Thyroid gland (tissue), 4 donors: ENCODE measurements at places on chromosomes 6 and 20. TPM values are rescaled to one million over a fixed set of nuclear protein-coding genes. Genes with fewer than 3 reads are reported as not detected.

ADGRF4 gene
- not detected for total RNA-seq

DEFB125 gene
- not detected for total RNA-seq

AIF1 gene
- 13.9 TPM for total RNA-seq

PROKR2 gene
- total RNA-seq, result not detected

USP49 gene
- 13.5 TPM for total RNA-seq

F13A1 gene
- 66.0 TPM for total RNA-seq

GTSF1L gene
- not detected for total RNA-seq

DEF6 gene
- total RNA-seq, result 9.3 TPM

TRIM38 gene
- total RNA-seq, result 11.5 TPM

- H3K27me3 ChIP-seq, result no peaks in the 10 kb centered on the region
- peak overlapping the region; percentile 29 for H3K4me3 ChIP-seq
- H3K27ac ChIP-seq, result no peak overlapping the region
- H3K4me1 ChIP-seq, result peaks cover 9% of the 10 kb centered on the region
These were observed 1.1 kb downstream of the RGS17 start for GRCh38 chr6:153129873-153130514.

GRCh38 chr6:108618623-108619152 lies 58.0 kb downstream of the FOXO3 start:
- no peak overlapping the region for H3K4me3 ChIP-seq
- no peaks in the 10 kb centered on the region for H3K27me3 ChIP-seq
- H3K36me3 ChIP-seq, result no peaks in the 10 kb centered on the region
- H3K4me1 ChIP-seq, result peaks cover 53% of the 10 kb centered on the region
- DNase-seq, result no peak

GRCh38 chr6:149035766-149036165 lies 281.7 kb upstream of the TAB2 start:
- H3K27me3 ChIP-seq, result no peaks in the 10 kb centered on the region
- peaks cover 15% of the 10 kb centered on the region for H3K4me1 ChIP-seq
- H3K4me3 ChIP-seq, result no peak overlapping the region
- no peak for DNase-seq
- no peak overlapping the region for H3K27ac ChIP-seq

DNA sequence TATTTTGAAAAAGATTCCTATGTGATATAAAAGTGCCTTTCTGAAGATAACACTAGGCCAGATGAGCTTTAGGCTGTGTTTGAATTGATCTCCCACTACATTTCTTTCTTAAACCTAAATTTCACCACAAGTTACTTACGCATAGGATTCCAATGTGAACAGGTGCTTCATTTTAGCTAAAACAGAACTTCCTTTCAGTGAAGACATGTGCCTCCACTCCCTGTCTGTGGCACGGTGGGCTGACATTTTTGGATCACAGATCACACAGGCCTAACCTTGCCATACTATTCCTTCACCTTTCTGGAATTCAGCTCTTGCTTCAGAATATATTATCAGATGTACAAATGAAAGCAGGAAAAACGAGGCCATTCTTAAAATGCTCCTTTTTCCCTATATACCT lies 231.8 kb downstream of the SAMD5 start:
- no peak for DNase-seq
- no peak overlapping the region for H3K4me3 ChIP-seq
- no peaks in the 10 kb centered on the region for H3K4me1 ChIP-seq
- no peaks in the 10 kb centered on the region for H3K27me3 ChIP-seq
- no peak overlapping the region for H3K27ac ChIP-seq

GRCh38 chr6:166555086-166555485 lies 31.4 kb downstream of the RAMACL start:
- no peaks in the 10 kb centered on the region for H3K36me3 ChIP-seq
- H3K27ac ChIP-seq, result no peak overlapping the region
- H3K4me1 ChIP-seq, result peaks cover 31% of the 10 kb centered on the region
- no peak overlapping the region for H3K4me3 ChIP-seq

GRCh38 chr6:56843476-56844349 lies 111.2 kb upstream of the BEND6 start:
- H3K27ac ChIP-seq, result peak overlapping the region; percentile 79
- no peaks in the 10 kb centered on the region for H3K4me1 ChIP-seq
- H3K27me3 ChIP-seq, result no peaks in the 10 kb centered on the region
- H3K4me3 ChIP-seq, result peak overlapping the region; percentile 57
- DNase-seq, result peak; percentile 55

GRCh38 chr20:4885877-4886276 lies 115.4 kb downstream of the SLC23A2 start:
- no peaks in the 10 kb centered on the region for H3K4me1 ChIP-seq
- peaks cover 15% of the 10 kb centered on the region for H3K36me3 ChIP-seq
- DNase-seq, result no peak
- no peak overlapping the region for H3K4me3 ChIP-seq

- H3K4me1 ChIP-seq, result no peaks in the 10 kb centered on the region
- no peak overlapping the region for H3K4me3 ChIP-seq
- no peaks in the 10 kb centered on the region for H3K36me3 ChIP-seq
- H3K27ac ChIP-seq, result no peak overlapping the region
These were observed 116.2 kb downstream of the LCA5 start for GRCh38 chr6:79421001-79421411.

- no peaks in the 10 kb centered on the region for H3K4me1 ChIP-seq
- H3K27ac ChIP-seq, result no peak overlapping the region
- DNase-seq, result no peak
- H3K27me3 ChIP-seq, result no peaks in the 10 kb centered on the region
These were observed 335.3 kb upstream of the DEFB115 start for GRCh38 chr20:30922129-30922528.

DNA sequence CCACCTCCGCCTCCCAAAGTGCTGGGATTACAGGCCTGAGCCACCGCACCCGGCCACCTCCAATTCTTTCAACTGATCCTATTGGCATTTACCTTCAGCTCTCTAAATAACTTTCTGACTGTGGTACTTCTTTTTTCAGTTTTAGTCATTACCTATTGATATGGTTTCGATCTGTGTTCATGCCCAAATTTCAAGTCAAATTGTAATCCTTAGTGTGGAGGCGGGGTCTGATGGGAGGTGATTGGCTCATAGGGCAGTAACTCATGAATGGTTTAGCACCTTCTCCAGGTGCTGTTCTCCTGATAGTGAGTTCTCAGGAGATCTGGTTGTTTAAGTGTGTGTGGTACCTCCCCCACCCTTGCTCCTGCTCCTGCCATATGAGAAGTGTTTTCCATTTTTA lies 140.9 kb downstream of the LPA start:
- no peaks in the 10 kb centered on the region for H3K36me3 ChIP-seq
- H3K27ac ChIP-seq, result no peak overlapping the region
- H3K27me3 ChIP-seq, result no peaks in the 10 kb centered on the region
- no peak overlapping the region for H3K4me3 ChIP-seq
- no peaks in the 10 kb centered on the region for H3K4me1 ChIP-seq

- H3K27me3 ChIP-seq, result no peaks in the 10 kb centered on the region
- no peak overlapping the region for H3K27ac ChIP-seq
- H3K4me1 ChIP-seq, result peaks cover 16% of the 10 kb centered on the region
These were observed 5.9 kb upstream of the PTPN1 start for GRCh38 chr20:50504231-50504823.

DNA sequence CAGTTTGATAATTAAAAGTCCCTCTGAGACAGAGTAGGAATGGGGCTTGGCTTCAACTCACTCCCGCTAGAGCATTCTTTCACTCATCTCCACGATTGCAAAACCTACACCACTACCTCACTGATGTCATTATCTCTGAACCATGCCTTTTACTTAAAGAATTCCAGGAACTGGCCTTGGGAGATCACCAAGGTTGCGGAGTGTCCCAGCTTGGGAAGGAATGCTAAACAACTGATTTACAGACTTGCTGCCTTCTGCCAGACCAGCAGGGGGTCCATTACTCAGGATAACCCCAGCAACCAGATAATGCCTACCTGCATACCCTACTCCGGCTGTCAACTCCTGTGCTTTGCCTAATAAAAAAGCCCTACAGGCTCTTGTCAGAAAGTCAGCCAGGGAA lies 102.2 kb upstream of the RALGAPA2 start:
- DNase-seq, result no peak
- H3K27ac ChIP-seq, result no peak overlapping the region
- H3K4me1 ChIP-seq, result no peaks in the 10 kb centered on the region
- H3K36me3 ChIP-seq, result no peaks in the 10 kb centered on the region
- no peaks in the 10 kb centered on the region for H3K27me3 ChIP-seq

- no peaks in the 10 kb centered on the region for H3K27me3 ChIP-seq
- H3K4me3 ChIP-seq, result peak overlapping the region; percentile 75
- H3K4me1 ChIP-seq, result peaks cover 31% of the 10 kb centered on the region
- DNase-seq, result peak; percentile 82
- no peaks in the 10 kb centered on the region for H3K36me3 ChIP-seq
- peak overlapping the region; percentile 83 for H3K27ac ChIP-seq
These were observed 101.5 kb downstream of the NOL4L start for GRCh38 chr20:32483351-32484224.

- H3K36me3 ChIP-seq, result no peaks in the 10 kb centered on the region
- H3K4me1 ChIP-seq, result no peaks in the 10 kb centered on the region
- no peak overlapping the region for H3K4me3 ChIP-seq
- no peaks in the 10 kb centered on the region for H3K27me3 ChIP-seq
- H3K27ac ChIP-seq, result peak overlapping the region; percentile 96
- DNase-seq, result peak; percentile 79
These were observed 16.4 kb upstream of the HMGN4 start for GRCh38 chr6:26521600-26522391.

GRCh38 chr6:110528101-110528929 lies 51.9 kb upstream of the SLC22A16 start:
- no peaks in the 10 kb centered on the region for H3K27me3 ChIP-seq
- no peaks in the 10 kb centered on the region for H3K4me1 ChIP-seq
- DNase-seq, result peak; percentile 44
- no peaks in the 10 kb centered on the region for H3K36me3 ChIP-seq

GRCh38 chr20:48247961-48248360 lies 462.7 kb upstream of the SULF2 start:
- no peak overlapping the region for H3K27ac ChIP-seq
- peaks cover 4% of the 10 kb centered on the region for H3K4me1 ChIP-seq
- no peaks in the 10 kb centered on the region for H3K27me3 ChIP-seq
- no peak overlapping the region for H3K4me3 ChIP-seq
- no peak for DNase-seq
